ENCODE measurements at places on chromosomes 2 and 18.

- peak; percentile 22 for DNase-seq
Measured at GRCh38 chr2:235055891-235056516, 104.2 kb downstream of the SH3BP4 start.

DNA sequence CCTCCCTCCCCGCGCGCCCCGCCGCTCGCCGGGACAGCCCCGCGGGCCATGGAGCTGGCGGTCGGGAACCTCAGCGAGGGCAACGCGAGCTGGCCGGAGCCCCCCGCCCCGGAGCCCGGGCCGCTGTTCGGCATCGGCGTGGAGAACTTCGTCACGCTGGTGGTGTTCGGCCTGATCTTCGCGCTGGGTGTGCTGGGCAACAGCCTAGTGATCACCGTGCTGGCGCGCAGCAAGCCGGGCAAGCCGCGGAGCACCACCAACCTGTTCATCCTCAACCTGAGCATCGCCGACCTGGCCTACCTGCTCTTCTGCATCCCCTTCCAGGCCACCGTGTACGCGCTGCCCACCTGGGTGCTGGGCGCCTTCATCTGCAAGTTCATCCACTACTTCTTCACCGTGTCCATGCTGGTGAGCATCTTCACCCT is 865 bp downstream of the GALR1 start:
- DNase-seq = no peak

DNA sequence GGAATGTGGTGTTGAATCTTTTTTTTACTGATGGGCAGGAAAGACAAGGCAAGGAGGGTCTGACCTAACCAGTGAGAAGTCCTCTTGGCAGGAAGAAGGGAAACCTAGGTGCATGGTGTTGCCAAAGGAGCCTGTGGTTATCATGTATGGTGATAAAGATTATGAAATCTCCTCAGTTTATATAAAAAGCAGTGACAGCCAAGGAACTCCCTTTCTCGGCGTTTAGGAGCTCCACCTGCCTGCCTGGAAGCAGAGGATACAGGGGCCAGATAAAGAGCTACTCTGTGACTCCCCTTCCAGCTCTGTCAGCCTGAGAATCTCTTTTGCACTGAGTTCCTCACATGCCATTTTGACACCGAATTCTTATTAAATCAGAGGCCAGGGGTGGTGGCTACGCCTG is 26.1 kb downstream of the COLEC12 start:
- DNase-seq = peak; percentile 48

DNA sequence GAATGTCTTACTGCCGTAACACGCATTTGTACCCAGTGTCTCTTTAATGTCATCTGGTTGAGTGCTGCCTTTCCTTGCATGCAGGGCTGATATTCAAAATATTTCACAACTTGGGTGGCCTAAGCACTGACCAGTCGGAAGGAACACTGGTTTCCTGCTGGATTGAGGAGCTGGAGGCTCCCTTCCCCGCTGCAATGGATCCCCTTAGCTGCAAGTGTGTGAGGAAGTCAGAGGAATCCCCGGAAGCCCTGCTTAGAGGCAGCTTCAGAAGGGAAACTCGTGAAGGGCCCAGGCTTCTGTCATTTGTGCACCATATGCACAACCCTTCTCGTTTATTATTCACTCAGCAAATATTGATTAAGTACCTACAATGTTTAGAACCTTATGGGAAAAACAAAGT is 33.2 kb upstream of the SP3 start:
- no peak for DNase-seq

DNA sequence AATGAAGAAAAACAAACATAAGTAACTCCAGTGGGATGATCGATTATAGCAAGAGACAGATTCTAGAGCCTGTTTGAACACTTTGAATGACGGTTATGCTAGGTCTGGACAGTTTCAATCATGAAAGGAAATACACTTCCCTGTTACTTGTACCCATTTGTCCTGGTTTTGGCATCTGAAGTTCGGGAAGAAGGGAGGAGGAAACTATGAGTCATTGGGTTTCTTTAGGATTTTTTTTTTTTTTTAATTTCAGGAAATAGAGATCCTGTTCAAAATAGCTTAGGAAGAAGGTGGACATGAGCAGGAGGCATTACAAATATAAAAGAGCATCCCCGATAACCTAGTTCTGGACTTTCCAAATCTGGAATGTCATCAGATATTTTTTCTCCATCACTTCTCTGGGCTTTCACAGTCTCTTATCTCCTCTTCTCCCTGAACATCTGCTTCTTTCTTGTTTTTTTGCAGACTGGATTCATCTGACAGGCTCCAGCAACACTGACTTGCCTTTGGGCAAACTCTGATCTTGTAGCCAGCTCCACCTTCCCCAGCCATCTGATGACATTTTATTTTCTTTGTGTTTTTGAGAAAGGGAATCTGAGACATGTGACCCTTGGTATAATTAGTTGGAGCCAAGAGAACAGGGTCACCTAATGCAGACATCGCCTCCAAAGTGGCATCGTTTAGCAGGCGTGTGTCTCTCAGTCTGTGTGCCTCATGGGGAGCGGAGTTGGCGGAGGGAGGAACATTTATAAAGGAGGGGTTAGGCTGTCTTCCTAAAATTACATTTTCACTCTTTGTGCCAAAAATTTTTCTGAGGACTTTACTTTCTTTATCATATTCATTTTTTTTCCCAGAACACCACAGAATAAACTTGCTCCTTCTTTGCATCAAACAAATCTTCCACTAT is 195.3 kb upstream of the EPHA4 start:
- DNase-seq = no peak

DNA sequence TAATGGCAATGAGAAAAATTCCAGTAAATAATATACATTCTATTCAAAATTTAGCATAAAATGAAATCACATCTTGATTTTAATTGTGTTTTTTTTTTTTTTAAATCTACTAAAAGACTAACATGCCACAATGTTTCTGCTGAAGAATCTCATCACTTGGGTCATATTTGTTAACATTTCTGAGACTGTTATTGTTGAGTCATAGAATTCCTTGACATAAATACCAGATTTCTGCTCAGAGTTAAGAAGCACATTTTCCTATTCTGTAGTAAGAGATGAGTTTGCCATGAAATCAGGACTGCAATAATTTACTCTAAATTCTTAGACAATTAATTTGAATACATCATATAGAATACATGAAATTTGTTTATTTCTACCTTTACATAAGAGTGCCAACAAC is 154.9 kb upstream of the KYNU start:
- DNase-seq = peak; percentile 42

GRCh38 chr18:72407048-72407447 is 137.1 kb downstream of the CBLN2 start:
- DNase-seq = no peak

DNA sequence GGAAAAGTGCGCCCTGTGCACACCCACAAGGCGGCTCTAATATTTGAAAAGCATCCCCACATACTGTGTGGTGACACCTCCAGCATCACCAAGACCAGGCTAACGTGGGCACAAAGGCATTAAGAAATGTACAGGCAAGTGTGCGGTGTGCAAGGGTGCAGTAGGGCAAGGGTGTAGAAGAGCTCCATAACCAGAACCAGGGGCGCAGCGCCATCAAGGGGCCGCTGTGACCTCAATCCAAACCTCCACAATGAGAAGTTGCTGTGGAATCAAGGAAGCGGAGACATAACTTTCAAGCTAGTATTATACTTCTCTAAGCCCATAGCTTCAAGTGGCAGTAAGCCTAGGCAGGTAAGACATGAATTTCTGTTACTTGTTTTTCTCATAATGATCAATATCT is 13.0 kb downstream of the L3MBTL4 start:
- no peak for DNase-seq

DNA sequence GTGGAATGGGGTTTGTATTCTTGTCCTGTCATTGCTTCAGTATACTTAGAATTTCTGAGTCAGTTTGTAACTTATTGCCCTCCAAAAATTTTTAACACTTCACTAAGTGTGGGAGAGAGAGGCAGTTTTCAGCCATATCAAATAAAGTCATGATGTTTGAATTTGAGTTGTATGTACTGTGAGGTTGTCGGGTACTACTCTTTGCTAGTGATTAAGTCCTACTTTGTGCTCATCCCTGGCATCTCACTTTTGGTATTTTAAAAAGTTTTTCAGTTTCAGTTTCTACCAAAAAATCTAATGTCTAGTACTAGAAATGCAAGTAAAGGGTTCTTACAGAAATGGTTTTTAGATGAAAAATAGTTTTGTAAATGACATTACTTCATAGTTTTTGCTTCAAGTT is 40.7 kb downstream of the EIF5B start:
- DNase-seq = no peak

- DNase-seq = no peak
Measured at GRCh38 chr2:45736757-45737704, 85.6 kb downstream of the PRKCE start.

GRCh38 chr2:26964446-26965130 is 5.8 kb upstream of the MAPRE3 start:
- no peak for DNase-seq

GRCh38 chr2:20400787-20401488 is 45.9 kb upstream of the RHOB start:
- DNase-seq = no peak

GRCh38 chr2:43319541-43319940 is 93.1 kb upstream of the ZFP36L2 start:
- DNase-seq = peak; percentile 50

DNA sequence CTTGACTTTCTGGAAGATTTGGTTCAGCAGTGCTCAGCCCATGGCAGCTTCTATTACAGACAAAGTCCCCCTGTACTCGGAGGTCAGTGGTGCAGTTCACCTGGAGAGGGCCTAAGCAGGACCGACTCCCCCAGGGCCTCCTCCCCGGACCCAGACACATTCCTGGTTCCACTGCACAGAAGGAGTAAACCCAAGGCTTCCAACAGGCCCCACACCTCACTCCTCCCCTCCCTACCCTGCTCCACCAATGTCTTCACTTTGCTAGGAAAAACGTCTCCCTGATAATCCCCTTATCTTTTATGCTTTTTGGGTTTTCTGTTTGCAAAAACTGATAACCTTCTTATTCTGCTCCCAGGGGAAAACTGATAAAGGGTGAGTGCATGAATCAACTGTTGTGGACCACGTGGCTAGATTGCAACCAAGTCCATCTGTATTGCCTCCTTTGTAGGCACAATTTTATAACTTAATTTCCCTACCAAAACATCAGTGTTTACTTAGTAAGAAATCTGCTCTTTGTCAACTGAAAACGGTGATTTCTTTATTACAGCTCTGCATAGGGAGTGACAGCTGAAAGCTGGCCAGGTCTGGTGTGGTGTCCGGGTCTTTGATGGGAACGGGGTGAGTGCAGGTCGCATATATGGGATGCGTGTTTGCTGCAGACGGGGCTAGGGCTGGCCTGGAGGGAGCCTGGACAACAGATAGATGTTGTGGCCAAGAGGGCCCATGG is 202.5 kb downstream of the GLI2 start:
- DNase-seq = no peak

- DNase-seq = no peak
Measured at GRCh38 chr2:136323935-136324334, 206.0 kb upstream of the CXCR4 start.

DNA sequence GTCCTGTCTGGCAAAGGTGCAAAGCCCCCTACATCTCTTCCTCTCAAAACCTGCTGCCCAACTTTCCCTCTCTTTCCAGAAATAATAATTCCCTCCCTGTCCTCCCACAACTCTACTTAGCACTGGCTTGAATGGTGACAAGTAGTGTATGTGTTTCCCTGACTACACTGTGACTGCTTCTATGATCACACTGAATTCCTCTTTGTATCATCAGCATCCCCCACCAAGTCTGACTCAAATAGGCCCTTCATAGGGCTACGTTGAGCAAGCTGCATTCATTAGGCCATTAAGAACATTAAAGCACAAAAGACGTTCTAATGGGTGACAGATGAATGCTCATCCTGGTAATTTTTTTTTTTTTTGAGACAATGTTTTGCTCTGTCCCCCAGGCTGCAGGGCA is 13.7 kb upstream of the ST3GAL5 start:
- peak; percentile 86 for DNase-seq

GRCh38 chr2:134771313-134771801 is 52.6 kb upstream of the TMEM163 start:
- DNase-seq = no peak

- DNase-seq = no peak
Measured at GRCh38 chr2:96664366-96664925, 21.9 kb downstream of the FER1L5 start.

Measured in AG10803 (cell line).